ENCODE measurements at places on chromosomes 11 and 22.

DNA sequence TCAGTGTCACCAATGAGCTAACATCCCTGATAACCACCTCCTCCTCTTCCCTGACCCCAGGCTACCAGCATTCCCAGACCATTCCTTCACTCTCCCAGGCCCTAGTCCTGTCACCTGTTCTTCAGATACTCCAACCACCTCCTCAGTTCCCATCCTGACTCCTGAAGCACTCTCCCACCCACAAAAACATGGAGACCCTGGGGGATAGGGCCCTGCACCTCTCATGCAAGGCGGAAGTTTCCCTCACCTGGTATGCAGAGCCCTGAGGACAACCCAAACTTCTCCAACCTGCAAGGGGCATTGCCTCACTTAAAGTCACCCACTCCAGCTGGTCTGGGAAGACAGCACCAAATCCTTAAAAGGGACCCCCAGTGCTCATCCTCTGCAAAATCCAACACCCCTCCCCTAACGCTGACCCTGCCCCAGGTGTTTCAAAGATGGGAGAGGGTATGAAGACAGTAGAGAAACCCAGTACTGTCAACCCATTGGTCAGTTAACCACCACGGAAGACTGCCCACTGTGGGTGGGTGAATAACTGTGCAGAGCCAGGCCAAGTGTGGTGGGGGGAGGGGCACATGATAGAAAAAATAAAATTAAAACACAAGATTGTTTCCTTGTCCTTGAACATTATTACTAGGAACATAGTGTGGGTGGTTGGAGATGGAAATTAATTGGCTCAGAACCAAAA, 1.4 kb downstream of the TNKS1BP1 start:
- no peak for DNase-seq

DNA sequence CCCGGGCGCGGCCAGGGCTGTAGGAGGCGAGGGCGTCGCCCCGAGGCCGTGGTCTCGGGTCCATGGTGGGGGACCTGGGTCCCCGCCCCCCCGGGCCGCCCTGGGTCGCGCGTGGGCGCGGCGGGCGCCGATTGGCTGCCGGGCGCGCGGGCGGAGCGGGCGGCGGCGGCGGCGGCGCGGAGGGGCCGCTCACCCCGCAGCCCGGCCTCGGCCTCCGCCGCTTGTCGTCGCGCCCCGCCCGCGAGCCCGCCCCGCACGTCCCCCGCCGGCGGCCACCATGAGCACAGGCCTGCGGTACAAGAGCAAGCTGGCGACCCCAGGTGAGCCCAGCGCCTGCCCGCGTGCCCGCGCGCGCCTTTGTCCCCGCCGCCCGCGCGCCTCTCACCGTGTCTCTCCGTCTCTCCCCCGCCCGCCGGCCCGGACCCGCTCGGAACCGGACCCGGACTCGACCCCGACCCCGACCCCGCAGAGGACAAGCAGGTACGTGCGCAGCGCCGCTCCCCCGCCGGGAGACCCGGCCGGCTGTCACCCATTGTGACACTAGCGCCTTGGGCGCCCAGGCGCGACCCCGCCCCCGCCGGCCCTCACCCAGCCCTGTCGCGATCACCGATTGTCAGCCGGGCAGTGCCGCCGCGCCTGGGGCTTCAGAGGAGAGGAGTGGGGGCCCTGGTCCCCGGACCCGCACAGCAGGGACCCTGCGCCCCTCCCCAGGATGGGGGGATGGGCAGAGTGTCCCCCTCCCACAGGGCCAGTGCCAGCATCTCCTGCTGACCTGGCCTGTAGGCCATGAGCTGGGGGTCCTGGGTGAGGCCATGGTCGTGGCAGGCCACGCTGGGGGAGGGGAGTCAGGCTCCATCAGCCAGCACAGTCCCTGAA, at the start of gene SEPTIN5:
Gene SEPTIN5, plus strand, starts transcription at position 192 of the 876 bp plus-strand sequence. Its CDS starts 86 bp downstream, at position 278.
- DNase-seq, result no peak

- no peak for DNase-seq
Measured at GRCh38 chr11:31875866-31876560, 64.9 kb upstream of the PAX6 start.

DNA sequence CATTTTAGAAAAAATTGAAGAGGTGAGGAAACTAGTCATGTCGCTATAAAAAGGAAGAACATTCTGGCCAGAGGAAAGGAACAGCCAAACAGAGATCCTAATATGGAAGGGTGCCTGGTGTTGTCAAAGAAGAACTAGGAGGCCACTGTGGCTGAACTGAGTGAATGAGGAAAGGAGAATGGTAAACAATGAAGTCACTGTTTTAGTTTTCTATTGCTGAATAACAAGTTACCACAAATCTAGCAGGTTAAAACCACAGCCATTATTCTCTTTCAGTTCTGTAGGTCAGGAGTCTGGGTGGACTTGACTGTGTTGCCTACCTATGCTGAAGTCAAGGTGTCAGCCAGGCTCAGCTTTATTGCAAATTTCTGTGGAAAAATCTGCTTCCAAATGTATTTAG, 549.3 kb upstream of the CCDC90B start:
- no peak for DNase-seq

DNA sequence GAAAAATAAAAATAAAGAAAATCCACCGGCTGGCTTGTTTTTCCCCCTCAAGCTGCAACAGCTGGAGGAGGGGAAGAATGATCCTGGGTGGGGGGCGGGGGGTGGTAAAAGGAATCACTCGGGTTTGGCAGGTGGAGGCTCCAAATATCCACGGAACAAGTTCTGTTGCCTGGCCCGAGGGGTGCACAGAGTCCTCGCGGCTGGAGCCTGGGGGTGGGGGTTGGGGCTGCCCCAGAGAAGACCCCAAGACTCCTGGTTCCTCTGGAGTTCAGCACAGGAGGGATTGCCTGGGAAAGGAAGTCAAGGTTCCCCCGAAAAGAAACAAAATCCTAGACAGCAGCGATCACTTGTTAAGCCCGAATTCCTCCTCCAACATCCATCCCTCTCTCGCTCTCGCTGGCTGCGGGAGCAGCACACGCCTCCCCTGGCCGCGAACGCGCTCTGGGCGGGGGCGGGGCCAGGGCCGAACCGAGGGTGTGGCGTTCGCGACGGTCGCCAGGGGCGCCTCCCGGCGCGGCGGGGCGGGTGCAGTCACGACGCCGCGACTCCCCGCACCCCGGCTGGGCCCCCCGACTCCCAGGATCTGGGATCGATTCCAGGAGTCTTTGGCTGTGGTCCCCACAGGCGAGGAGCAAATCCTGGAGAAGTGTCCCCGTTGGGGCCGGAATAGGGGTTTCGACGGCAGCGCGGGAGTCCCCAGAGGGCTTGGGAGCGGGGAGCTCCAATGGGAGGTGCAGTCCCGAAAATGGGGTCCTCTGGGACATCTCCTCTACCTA, at the start of gene KCNA4:
Gene KCNA4, minus strand, starts transcription at position 443 of the 776 bp plus-strand sequence. CDS start 4,352 bp downstream, outside the sequence.
- no peak for DNase-seq

- no peak for DNase-seq
Measured at GRCh38 chr11:2549080-2549479, 104.3 kb downstream of the KCNQ1 start.

- no peak for DNase-seq
Measured at GRCh38 chr11:120771551-120772060, 252.3 kb upstream of the TBCEL start.

DNA sequence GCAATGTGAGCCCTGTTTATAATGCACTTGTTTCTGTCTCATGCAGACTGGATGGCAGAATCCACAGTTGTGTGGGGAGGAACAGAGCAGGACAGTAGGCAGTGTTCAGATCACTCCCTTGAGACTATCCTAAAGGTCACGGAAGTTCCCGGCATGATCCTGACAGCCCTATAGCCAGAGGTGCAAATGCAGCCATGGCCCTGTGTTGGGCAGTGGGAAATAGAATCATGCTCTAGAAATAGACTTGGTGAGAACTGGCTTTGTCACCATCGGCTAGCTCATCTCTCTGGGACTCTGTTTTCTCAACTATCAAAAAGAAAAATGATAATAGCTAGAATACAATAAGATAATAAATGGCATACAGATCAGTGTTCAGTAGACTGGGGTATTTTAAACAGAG, 123.2 kb downstream of the FEZ1 start:
- DNase-seq, result no peak

DNA sequence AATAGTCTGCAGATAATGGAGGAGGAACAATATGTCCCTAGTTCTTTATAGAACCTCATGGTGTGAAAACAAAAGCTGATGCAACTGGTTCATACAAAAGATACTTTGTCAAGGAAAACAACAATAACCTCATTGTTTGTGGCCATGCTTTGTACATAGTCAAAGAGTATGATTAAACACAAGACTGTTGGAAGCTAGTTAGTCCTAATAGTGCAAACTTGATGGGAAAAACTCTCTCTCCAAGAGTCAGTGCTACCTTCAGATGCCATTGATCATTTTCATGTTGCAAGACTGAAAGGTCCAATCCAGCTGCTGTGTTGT, 20.1 kb upstream of the PLAAT2 start:
- DNase-seq, result no peak

DNA sequence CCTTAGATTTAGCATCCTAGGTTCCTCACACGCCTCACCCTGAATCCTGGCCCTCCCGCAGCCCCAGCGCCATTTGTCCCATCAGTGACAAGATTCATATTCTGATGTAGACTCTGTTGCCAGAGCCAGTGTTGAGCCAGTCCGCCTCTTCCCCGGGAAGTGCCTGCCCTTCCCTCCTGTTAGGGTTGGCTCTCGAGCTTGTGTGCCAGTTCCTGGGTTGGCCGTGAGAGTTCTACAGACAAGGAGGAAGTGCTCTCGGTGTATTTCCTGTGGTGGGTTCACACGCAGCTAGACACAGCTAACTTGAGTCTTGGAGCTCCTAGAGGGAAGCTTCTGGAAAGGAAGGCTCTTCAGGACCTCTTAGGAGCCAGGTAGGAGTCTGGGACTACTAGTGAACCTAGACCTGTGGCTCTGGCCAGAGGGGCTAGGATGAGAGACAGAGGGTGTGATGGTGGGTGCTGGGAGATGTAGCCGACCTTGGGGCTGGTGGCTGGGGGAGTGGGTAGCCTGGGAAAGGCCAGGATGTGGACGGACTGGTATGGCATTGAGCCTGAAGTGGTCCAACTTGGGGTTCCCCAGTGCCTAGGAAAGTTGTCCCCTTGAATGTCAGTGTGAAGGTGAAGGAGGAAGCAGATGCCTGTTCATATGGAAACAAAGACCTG, at the start of gene IL18BP:
Gene IL18BP, plus strand, starts transcription at position 261 of the 662 bp plus-strand sequence. CDS start 1,076 bp downstream, outside the sequence.
- DNase-seq, result peak; percentile 6

DNA sequence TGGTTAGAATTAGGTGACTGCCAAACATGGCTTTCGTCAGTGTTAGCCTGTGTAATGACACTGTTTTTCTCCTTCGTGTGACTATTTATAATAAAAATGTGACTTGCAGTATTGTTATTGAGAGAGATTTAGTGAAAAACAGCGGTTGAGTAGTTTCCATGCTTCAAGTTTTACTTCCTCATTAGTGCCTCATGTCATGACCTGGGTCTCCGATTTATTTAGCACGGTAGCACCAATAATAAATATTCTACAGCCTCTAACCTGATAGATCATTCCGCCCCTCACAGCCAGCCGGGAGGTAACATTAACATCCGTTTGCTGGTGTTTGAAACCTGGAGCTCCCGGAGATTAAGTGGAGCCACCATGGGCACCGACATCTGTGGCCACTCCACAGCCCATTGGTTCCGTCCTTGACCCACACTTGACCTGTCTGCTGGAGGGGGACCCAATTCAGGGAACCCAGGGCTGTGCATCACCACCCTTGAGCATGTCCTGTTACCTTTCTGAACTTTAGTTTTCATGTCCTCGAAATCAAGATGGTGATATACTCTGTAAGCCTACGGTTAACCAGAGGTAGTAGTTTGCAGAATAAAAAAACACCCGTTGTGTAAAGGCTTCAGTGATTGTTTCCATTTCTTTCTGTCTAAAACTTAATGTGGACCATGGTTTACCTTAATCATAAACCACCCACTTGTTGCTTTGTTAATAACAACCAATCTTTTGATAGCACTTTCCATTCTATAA, 104.1 kb downstream of the ATXN10 start:
- no peak for DNase-seq

DNA sequence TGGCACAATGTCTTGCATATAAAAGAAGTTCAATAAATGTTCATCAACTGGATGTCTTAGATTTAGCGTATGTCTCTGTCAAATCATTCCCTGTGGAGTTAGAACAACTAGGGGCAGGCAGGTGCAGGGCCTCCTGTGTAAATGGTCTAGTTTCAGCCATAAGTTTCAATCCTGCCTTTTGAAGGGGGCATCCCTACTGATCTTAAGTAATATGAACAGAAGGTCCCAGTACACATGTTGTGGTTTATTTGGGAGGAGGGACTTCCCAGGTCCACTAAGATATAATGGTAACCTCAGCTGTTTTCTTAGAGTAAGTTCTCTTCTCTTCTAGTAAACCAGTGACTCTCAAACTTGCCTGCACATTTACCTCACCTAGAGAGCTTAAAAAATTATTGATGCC, 19.8 kb downstream of the TTC12 start:
- DNase-seq, result no peak

DNA sequence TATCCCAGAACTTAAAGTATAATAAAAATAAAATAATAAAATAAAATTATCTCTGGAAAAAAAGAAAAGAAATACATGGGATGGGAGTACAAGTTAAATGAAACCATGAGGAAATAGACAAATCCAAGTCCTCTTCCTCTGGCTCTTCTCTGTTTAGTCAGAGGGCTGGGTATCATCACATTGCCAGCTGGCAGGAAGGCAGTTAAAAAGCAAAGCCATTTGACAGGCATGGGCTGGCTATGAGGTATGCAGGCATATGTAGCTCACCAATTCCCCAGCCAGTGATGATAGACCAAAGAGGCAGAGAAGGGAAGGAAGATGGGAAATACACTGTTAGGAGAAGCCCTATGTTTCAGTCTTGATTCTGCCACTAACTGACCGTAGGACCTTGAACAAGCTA, 6.5 kb downstream of the LYVE1 start:
- DNase-seq, result no peak

GRCh38 chr22:44406341-44407170, 91.5 kb downstream of the RTL6 start:
- no peak for DNase-seq

DNA sequence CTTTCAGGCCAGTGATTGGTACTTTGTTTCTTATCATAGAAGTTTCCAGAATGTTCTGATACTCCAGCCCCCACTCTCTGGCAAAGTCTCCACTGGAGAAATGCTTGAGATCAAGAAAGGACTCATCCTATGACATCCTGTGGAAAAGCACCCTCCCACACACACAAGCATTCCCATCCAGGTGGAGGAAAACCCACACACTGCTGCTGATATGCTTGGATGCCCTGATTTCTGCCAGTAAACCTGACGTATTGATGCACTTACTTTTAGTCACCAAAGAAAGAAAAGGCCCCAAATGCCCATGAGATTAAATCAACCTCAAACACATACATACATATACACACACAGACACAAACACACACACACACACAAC, 9.2 kb upstream of the SLC5A12 start:
- no peak for DNase-seq

DNA sequence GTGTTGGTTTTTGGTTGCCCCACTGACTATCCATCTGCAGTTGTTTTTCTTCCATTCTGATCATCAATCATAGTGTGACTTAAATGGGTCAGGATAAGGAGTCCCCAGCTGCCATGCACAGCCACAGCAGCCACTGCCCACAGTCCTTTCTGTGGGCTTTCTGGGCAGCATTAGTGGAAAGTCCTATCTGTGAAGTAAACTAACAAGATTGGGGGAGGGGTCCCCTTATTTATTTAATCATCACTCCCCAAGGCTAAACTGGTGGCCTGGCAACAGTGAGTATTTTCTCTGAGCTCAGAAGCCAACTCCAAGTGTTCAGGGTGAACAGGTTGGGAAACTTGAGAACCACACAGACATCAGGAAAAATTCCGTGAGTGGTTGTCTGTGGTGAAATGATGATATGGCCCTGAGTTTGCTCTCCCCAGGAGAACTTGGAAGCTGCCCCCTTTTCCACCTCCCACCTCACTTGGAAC, 145.0 kb downstream of the CCDC34 start:
- no peak for DNase-seq

GRCh38 chr11:64894070-64894811, 15.8 kb upstream of the EHD1 start:
- DNase-seq, result peak; percentile 92

- no peak for DNase-seq
Measured at GRCh38 chr11:76802621-76803020, 19.5 kb downstream of the TSKU start.
